ENCODE measurements at places on chromosomes 7 and 10. TPM values are rescaled to one million over a fixed set of nuclear protein-coding genes. Genes with fewer than 3 reads are reported as not detected.

- DNase-seq = no peak
Observed at GRCh38 chr10:12243864-12244620, 48.1 kb downstream of the CDC123 start.

GRCh38 chr7:120547605-120548004, 274.6 kb downstream of the KCND2 start:
- DNase-seq = no peak

GRCh38 chr7:81768951-81769778, 682 bp downstream of the HGF start:
- no peak for DNase-seq

DNA sequence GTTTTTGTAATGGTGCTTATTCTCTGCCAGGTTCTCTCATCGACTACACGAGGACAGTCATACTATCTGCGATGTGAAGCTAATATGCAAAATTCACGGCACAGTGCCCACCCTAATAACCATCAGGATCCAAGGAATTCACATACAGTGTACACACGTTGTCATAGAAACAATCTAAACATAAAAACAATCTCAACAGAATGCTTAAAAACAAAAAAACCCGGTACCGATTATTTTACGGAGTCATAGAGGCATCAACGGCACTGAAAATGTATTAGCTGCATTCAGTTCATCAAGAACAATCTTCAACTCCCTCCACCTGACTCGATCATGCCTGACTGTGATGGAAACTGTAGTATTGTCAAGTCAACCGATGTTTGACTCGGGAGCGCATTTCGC, 628 bp downstream of the MRPS33 start:
- no peak for DNase-seq

DNA sequence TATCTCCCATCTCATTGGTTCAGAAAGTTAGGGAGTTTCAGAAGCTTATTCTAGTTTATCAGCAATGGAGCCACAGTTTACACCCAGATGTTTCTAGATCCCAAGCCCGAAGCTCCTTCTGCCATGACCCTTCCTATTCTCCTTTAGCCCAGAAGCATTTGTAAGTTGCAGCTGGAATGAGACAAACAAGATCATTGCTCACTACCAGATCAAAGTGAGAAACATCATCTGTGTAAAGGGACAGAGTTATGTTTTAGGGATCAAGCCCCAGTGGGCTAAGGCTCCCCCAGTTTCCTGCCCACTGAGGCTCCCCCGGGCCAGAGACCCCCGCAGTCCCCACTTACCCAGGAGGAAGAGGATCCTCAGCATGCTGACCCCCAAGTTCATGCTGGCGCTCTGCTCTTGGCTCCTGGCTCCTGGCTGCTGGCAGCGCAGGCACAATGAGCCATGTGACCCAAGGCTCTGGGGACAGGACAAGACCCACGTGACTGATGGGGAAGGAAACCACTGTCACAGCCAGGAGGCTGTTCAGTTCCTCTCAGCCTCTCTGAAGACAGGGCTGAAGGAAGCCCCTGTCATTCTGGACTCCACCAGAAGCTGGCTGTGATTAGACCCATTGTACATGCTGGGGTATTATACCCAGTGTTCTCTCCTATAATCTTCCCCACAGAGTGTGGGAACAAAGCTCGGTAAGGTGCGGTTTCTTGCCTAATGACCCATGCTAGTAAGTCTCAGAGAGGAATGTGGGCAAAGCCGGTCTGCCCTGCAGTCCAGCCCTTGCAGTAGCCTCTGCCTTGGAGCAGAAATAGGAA, at the start of gene TMEM273:
Gene TMEM273, minus strand, starts transcription at position 442 of the 812 bp plus-strand sequence. Its CDS starts 55 bp downstream, at position 387.
- peak; percentile 29 for DNase-seq

DNA sequence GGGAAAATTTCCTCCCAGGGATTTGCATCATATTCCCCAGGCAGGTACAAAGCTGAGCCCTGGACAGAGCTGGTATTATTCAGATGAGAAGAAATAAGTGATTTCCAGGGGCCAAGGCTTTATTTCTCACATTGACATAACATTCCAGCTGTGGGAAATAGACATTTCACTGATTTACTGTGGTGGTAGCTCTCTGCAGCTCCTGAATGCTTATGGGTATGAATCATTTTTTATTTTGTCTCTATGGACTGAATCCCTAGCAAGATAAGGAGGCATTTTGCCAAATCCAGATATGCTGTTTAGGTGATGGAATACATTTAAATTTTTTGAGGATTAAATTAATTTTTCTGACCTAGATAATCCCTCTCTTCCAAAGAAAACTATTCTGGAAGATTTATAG, 97.9 kb downstream of the MTPN start:
- no peak for DNase-seq

DNA sequence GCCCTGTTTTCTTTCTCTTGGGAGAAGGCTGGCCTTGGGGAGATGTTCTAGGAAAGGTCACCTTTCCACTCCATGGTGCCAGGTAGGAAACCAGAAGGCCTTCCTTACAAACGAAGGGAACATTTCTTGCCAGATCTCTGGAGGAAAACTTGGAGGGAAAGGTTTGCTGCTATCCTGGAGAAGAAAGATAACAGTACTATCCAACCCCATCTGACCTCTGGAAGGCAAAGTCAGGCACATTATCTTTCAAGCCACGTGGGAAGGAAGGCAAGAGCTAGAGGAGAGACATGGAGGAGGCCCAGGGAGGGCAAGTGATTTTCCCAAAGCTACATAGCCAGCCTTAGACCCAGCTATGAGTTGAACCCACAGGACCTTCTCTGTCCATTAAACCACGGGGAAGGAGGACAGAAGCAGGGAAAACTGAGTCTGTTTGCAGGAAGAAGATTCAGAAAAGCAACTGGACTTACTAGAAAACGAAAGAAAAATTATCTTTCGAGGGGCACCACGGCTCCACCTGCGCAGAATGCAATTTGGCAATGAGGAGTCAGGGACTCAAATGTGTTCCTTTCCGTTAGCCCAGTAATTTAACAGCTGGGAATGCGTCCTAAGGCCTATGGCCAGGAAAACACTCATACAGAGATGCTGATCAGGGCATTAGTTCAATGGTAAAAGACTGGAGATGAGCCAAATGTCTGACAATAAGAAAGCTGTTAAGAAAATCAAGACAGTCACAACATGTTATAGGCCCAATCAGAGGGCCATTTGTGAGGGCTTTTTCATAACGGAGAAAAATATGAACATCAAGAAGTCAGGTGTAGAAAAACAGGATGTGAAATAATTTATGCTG, 32.0 kb upstream of the PSAP start:
- DNase-seq = no peak

GRCh38 chr7:27083646-27084045, 12.2 kb downstream of the HOXA1 start:
- DNase-seq = no peak

Gene OR2A42
- 1.9 TPM for polyA plus RNA-seq

Gene NEUROD6
- polyA plus RNA-seq = 0.22 TPM

Gene LDB3
- 1.9 TPM for polyA plus RNA-seq

Gene NKX2-3
- not detected for polyA plus RNA-seq

Gene CFAP43
- 16.9 TPM for polyA plus RNA-seq

Gene DKK1
- polyA plus RNA-seq = 1.6 TPM

Gene SEMA3E
- polyA plus RNA-seq = 28.7 TPM

Gene SLC26A4
- 1.7 TPM for polyA plus RNA-seq

Gene GRID1
- polyA plus RNA-seq = 1.1 TPM

All from right lung (tissue), 10 donors.